ENCODE measurements at places on chromosomes 12 and 14. TPM values are rescaled to one million over a fixed set of nuclear protein-coding genes. Genes with fewer than 3 reads are reported as not detected.

Gene OR4E2
- total RNA-seq = not detected

Gene BCL11B
- total RNA-seq = 12.0 TPM

Gene POTEG
- total RNA-seq = not detected

Gene PTGER2
- total RNA-seq = 1.1 TPM

Measured in esophagus squamous epithelium (tissue), 5 donors.